ENCODE measurements at places on chromosomes 5 and 9.
A peak's percentile ranks its signal among the peaks of the same experiment; 100 is the strongest.

DNA sequence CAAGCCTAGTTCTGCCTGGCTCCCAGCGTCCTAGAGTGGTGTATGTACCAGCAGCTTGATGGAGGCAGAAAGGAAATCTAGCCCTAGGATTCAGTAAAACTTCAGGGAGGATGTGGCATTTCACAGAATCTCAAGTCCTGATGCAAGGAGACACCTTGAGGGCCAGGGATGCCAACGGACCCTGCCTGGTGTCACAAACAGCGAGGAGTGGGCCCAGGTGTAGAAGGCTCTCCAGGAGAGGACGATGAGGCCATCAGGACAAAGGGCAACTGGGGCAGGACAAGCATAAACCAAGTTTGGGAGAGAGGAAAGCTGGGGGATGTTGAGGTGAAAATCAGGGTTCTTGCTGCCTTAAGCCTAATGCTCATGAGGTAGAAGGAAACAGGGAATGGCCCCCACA lies 82.1 kb upstream of the SLC25A51 start:
- peaks cover 8% of the 10 kb centered on the region for H3K4me1 ChIP-seq
- H3K27ac ChIP-seq, result no peak overlapping the region

DNA sequence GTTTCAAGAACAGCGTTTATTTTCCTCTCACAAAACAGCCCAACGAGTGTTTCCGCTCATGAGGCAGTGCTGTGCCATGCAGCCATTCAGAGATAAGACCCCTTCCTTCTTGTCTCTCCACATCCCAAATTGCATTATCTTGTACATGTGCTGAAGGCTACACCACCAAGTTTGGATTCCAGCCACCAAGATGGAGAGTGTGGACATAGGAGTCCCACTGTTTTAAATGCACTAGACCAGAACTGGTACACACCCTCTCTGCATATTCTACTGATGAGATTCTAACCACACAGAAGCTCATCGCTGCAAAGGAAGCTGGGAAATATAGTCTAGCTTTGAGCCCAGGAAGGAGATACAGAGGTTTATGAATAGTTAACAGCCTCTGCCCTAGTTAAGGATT lies 509.4 kb downstream of the NFIB start:
- no peaks in the 10 kb centered on the region for H3K36me3 ChIP-seq
- no peak overlapping the region for H3K4me3 ChIP-seq
- no peak for DNase-seq
- no peaks in the 10 kb centered on the region for H3K4me1 ChIP-seq
- H3K27ac ChIP-seq, result peak overlapping the region; percentile 69

DNA sequence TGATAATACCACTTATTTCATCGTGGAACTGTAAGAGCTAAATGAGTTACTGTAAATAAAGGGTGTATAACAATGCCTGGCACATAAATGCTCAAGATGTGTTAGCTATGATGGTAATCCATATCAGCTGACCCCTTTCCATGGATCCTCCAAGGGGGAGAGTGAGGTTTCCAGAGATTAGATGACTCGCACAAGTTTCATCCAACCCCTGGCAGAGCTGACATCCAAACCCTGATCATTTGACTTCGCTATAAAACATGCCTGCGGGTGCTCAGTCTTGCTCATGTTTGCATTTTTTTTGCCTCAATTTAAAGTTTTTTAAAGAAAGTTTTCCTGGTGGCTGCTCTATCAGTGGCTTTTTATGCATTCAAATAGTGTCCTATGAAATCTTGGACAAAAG lies 145.7 kb upstream of the SMIM23 start:
- no peaks in the 10 kb centered on the region for H3K27me3 ChIP-seq
- no peak overlapping the region for H3K4me3 ChIP-seq
- no peak for DNase-seq
- H3K27ac ChIP-seq, result no peak overlapping the region
- H3K4me1 ChIP-seq, result no peaks in the 10 kb centered on the region

DNA sequence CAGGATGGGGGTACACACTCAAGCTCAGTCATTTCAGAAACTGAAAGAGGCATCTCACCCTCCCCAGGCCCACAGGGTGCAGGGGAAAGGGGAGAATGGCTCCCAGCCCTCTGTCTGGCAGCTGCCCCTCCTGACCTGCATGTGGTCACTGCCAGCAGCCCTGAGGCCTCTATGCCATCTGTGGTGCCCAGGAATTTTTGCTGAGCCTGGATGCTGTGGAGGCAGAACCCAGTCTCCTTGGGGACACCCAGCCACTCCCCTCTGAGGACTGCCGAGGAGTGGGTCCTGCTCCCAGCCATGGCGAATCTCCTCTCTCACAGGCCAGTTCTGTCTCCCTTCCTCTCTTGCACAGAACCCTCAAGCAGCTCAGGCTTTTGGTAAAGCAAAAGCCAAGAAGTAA lies 104.0 kb upstream of the ALDH1B1 start:
- no peaks in the 10 kb centered on the region for H3K4me1 ChIP-seq
- H3K27me3 ChIP-seq, result no peaks in the 10 kb centered on the region
- no peak overlapping the region for H3K4me3 ChIP-seq
- no peak for DNase-seq

GRCh38 chr9:95096807-95097206 lies 220.7 kb downstream of the FANCC start:
- no peak overlapping the region for H3K27ac ChIP-seq
- no peak overlapping the region for H3K4me3 ChIP-seq
- no peak for DNase-seq
- no peaks in the 10 kb centered on the region for H3K27me3 ChIP-seq
